Stimulated activated effector memory CD8-positive, alpha-beta T cell treated with anti-CD3 and anti-CD28 coated beads, Interleukin-12 subunit alpha, Interleukin-12 subunit beta, amount 100 ng/mL, for 72 hours (primary cell): ENCODE measurements at places on chromosomes 2 and 18.

DNA sequence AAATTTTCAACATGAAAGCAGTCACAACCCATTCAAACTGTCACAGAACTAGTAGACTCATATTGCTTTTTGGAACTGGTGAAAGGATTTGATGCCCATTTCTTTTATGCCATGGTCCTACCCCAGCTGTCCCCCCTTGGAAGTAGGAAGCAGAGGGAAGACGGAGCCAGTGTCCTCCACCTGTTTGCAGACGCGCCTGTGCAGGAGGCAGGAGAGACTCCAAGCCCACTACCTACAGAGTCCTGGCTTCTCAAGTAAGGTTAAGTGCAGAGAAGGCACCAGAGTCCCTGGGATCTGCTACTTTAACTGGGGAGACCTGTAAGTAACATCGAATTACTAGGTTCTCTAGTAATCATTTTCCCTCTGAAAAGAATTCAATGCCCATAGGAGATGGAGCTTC lies 32.7 kb upstream of the DNMT3A start:
- no peak for DNase-seq

DNA sequence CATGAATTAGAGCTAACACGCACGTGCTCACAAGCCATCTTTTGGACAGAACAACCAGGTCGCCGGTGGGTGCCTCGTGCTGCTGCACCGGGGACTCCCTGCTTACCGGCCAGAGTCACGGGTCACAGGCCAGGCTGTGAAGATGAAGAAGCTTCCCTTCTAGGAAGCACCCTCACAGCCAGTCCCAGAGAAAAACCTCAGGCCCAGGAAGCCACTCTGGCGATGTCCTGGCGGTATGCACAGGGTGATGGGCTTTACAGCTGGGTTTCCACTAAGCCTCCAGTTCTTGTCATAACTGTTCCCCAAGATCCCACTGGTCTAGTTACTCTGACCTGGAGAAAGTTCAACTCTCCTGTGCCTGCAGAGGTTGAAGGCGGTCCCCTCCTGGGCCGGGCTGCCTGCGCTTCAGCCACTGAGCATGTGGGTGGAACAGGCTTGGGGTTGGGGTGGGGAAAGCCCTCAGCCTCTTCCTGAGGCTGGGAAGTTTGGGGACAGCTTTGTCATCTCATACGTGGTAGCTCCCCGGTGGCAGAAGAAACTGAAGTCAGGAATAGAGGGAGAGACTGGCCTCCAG lies 15.2 kb upstream of the DIS3L2 start:
- no peak for DNase-seq

DNA sequence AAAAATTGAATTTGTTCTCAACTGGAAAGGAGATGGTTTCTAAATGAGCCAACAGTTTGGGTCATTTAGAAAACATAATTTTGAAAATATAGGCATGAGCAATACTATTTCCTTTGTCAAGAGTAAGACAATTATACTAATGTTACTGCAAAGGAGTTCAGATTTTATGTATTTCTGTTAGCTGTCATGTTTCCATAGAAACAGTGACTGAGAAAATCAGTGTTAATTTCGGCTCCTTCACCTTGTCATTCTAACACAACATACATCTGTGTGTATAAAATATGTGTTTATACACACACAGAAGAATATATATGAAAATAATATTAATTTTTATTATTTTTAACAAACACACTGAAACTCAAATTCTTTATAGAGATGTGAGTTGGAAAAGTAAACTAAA lies 178.0 kb upstream of the SPHKAP start:
- no peak for DNase-seq

- no peak for DNase-seq
Observed at GRCh38 chr18:51195451-51196117, 1.9 kb downstream of the MEX3C start.

DNA sequence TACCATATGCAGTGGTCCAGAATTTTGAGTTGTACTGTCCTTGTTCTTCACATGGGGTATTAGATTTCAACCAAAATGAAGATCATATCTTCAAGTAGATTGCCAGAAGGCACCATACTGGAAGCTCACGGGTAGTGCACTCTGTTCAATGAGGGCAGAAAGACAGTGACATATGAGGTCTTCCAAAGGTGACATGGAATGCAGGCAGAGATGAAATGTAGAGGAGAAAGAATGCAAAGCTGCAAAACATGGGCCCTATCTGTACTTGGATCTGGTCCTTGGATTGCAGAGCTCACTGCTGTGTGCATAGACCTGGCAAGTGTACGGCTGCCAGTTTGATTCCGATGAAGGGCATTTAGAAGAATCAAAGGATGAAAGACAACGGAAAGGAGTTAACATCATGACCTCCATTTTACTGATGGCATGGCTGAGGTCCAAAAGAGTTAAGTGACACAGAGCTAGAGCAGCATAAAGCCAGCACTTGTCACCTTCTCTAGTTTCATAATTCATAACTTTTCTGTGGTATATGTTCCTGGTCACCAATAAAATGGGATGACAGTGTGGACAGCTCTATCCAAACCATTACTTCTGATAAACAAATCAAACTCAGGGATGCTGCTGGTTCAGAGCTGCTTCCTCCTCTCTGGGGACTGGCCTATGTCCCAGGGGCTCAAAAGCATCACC lies 64.7 kb downstream of the BCL2 start:
- DNase-seq: no peak

- DNase-seq: no peak
Observed at GRCh38 chr2:201357221-201357620, at the start of gene FLACC1. FLACC1 (minus strand) TSS chr2:201357345; CDS start chr2:201351404, 5,941 bp downstream.

DNA sequence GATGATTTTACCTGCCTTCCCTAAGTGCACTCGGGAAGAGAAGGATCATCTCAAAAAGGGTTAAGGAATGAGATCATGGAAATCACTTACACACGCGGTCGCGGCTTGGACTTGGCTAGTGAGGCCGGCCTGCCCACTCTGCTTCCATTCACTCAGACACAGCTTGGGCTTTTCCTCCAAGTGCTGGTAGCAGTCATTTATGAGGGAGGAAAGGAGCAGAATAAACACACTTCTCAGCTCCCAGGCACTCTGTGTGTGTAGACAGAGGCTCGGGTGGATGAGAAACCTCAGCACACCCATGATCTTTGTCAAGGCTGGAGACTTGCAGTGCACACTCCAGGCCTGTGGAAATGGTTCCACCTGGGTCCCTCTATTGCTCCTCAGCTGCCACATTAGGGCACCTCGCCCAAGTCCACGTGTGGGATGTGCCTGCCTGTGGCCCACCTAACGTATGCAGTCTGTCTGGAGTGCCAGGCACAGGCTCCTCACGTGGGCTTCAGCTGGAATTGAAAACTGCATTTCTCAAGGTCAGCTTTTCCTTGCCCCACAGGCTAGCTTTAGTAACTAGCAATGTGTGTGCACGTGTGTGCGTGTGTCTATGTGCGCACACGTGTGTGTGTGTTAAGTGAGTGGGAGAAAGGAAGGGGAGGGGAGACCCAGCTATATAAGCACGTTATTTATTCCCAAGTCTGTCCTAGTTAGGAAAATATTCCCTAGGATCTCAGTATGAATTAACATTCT lies 288.4 kb downstream of the SOX11 start:
- no peak for DNase-seq

DNA sequence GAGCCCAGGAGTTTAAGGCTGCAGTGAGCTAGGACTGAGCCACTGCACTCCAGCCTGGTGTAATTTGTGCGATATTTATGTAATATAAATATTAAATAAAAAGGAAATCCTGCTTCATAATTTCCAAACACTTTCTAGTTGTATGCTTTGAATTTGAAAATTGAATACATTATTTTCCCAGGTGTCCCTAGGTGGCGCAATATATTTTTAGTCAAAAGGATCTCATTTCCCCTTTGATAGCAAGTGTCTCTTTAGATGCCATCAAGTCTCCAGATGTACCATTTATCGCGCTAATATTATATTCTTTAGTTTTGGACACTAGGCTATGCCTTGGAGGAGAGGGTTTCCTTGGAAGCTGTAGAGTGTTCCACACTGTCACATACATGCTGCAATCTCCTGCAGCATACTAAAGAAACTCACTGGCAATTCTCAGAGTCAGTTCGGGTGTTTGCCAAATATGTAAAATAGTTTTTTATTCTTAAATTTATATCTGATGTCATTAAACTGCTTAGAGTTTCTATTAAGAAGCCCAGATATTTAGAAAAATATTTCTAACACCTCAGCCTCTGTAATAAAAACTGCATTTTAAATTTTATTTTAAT lies 5.6 kb upstream of the WDR7 start:
- DNase-seq: no peak

DNA sequence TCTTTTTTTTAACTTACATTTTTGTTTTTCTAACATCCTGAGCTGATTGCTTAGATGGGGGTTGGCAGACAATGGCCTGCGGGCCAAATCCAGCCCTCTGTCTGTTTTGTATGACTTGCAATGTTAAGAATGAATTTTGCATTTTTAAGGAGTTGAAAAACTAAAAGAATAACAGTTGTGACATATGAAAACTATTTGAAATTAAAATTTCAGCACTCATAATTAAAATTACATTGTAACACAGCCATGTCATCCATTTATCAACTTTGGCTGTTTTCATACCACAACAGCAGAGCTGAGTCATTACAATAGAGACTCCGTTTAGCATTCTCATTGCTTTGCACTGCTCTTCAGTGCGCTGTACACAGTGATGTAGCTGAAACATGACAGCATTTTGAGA lies 94.1 kb upstream of the MC4R start:
- no peak for DNase-seq

DNA sequence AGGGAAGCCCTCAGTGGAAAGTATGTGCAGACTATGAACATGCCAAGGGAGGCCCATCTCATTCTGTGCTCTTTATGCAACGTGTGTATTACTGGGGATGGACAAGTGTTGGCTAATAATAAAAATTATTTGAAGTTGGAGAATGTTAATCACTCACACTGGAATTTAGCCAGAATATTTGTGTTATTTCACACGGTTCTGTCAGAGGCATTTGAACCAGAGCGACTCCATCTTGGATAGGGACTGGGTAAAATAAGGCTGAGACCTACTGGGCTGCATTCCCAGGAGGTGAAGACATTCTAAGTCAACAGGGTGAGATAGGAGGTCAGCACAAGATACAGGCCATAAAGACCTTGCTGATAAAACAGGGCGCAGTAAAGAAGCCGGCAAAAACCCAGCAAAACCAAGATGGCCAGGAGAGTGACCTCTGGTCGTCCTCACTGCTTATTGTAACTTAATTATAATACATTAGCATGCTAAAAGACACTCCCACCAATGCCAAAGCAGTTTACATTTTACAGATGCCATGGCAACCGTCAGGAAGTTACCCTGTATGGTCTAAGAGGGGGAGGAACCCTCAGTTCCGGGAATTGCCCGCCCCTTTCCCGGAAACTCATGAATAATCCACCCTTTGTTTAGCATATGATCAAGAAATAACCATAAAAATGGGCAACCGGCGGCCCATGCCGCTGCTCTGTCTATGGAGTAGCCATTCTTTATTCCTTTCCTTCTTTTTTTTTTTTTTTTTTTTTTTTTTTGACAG lies 2.6 kb upstream of the FZD5 start:
- DNase-seq: peak; percentile 62

DNA sequence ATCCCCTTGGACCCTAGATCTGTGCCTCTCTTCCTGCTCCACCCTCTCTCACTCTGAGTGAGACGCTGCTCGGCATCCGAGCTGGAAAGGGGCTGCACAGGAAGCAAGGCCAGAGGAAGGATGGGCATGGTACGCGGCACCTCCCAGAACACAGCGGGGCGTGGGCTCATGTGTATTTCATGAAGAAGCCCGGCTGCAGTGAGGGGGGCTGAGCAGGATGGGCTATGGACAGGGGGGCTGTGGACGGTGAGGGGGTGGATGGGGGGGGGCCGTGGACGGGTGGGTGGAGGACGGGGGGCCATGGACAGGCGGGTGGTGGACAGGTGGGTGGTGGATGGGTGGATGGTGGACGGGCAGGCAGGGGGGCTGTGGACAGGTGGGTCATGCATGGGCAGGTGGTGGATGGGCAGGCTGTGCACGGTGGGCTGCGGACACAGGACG lies 28.5 kb downstream of the SLC66A2 start:
- no peak for DNase-seq

- DNase-seq: no peak
Observed at GRCh38 chr18:50706651-50707050, 113.2 kb downstream of the MRO start.

DNA sequence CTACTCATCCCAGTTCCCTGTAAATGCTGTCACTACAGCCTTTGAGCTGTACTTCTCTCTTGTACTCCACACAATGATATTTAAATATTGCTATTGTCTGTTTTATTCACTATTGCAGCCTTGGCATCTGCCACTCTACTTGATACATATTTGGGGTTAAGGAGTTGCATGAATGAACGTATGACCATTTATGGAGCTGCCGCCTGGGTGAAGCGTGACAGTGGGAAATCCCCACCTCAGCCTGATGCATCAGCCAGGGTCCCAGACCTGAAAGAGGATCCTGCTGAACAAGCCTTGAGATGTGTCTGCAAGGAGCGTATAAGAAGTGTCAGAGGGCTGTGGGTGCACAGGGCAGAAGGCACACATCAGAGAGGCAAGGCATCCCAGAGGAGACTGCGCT lies 39.1 kb downstream of the MRPL35 start:
- DNase-seq: no peak

DNA sequence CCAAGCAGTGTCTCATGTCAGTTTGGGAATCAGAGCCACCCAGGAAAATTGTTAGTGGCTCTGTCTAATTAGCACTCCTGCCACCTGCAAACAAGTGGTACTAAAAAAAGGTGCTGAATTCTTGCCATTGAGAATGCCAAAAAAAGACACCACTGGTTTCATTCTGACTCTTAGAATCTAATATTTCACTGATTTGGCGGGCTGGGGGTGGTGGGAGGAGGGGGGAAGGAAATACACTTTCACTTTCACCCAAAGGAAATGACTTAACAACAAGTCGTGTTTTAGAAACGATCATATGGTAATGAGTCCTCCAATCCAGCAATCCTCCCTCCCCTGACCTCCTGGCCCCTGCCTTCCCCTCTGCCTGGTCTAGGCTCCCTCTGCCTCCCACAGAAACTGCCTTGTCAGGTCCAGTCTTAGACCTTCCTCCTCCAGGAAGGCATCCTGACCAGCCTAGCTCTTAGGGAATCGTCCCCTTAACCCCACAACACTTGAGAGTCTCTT lies 4.4 kb upstream of the KLHL29 start:
- DNase-seq: no peak

DNA sequence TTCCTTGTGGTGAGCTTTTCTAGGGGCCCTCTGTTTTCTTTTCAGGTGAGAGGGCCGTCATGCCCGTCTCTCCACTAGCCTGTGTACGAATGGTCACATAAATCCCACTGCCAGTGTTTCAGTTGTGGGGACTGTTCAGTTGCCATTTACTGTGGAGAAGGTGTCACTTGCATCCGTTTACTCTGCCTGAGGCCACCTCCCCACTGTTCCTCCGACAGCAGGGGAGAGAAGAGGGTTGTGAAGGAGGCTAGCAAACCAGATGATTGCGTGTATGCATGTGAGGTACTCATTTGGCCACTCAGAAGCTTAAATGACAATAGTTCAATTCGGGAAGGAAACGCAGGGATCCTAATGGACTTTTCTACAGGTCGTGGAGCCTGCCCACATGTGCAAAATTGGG lies 3.3 kb downstream of the MTCL1 start:
- DNase-seq: no peak

- DNase-seq: no peak
Observed at GRCh38 chr2:176160251-176160985, 3.3 kb downstream of the HOXD3 start.
